Inflammatory macrophage (primary cell): ENCODE measurements at places on chromosomes 12 and 14.

GRCh38 chr12:3792623-3793288, 39.8 kb upstream of the CRACR2A start:
- no peak for DNase-seq

- no peak for DNase-seq
Measured at GRCh38 chr12:14854586-14855183, 11.4 kb upstream of the ART4 start.

- DNase-seq = peak; percentile 8
Measured at GRCh38 chr12:65121049-65121955, at the start of gene WIF1. WIF1 (minus strand) TSS chr12:65121305; CDS start chr12:65121191, 114 bp downstream.

GRCh38 chr14:80792771-80793170, 148.8 kb downstream of the CEP128 start:
- DNase-seq = no peak

- no peak for DNase-seq
Measured at GRCh38 chr14:71607056-71607455, 325.2 kb upstream of the RGS6 start.

DNA sequence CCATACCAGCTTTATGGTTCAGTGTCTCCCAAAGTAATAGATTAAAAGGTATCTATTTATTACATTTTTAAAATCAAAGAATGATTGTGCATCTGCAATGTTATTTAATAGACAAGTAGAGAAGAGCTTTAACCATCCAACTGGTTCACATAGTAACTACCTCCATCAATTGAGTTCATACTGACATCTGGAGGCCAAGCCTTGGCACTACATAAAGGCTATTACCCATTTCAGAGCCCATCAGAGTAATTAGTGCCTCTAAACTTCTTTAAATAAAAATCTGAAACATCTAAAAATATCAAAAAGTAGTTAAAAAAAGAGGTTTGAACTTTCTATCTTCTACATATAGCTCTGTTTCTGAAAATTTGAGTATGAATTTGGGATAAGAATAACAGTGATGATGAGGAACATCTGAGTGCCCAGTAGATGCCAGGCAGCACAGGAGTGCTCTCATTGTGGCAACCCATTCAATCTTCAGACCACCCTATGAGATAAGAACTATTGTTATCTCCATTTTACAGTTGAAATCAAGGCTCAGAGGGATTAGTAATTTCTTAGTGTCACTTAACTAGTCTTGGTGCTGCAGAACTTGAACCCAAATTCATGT, 132.9 kb upstream of the DAAM1 start:
- peak; percentile 43 for DNase-seq

GRCh38 chr14:64501411-64502171, 2.0 kb downstream of the ZBTB25 start:
- peak; percentile 17 for DNase-seq

GRCh38 chr12:95736631-95737030, 53.9 kb downstream of the NTN4 start:
- DNase-seq = no peak

GRCh38 chr12:116448165-116448739, 110.9 kb upstream of the MAP1LC3B2 start:
- DNase-seq = no peak

- no peak for DNase-seq
Measured at GRCh38 chr14:95784137-95784536, 70.2 kb upstream of the TCL1A start.

- peak; percentile 13 for DNase-seq
Measured at GRCh38 chr14:31449971-31450610, 7.2 kb downstream of the DTD2 start.

- DNase-seq = peak; percentile 2
Measured at GRCh38 chr12:40225337-40225983, 663 bp downstream of the LRRK2 start.

DNA sequence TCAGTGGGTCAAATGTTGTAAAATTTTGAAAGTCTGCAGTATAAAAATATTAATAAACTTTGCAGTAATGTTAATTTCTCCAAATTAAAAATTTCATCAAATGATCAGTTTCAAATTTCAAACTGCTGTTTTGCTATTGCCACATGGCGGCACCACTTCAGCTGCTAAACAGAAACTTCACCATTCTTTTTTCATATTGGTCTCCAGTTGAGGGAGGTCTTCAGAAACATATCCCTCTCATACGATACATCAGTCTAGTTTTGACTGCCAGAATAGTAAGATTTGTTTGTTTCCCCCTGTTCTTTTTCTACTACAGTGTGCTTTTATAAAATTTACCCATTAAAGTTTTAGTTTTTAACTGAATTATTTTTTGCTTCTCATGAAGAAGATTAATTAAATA, 4.2 kb upstream of the TRHDE start:
- DNase-seq = no peak

DNA sequence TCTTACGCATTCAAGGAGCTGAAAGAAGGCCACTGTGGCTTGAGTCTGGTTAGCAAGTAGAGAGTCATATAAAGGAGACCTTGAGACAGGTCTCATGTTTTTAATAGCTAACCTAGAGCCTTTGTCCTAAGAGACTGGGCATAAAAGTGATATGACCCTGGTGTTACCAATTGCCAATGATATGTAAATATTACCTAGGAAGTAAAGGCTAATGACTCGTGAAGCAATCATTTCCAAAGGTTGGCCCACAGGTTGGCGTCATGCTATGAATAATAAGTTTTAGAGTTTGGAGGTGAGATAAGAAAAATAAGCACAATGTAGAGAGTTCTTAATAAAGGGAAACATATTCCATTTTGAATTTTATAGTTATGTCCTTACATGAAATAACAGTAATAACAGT, 116.6 kb upstream of the PLEKHA5 start:
- DNase-seq = no peak

DNA sequence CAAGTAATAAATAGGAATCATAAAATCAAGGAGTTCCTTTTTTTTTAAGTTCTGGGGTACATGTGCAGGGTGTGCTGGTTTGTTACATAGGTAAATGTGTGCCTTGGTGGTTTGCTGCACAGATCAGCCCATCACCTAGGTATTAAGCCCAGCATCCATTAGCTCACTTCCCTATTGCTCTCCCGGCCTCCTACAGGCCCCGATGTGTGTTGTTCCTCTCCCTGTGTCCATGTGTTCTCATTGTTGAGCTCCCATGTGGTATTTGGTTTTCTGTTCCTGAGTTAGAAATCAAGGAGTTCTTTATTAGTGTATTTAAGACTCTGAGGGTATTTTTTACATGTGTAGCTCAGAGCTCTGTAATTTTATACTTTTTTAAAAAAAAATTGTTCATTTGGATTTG, 86.0 kb downstream of the SCFD1 start:
- no peak for DNase-seq

- DNase-seq = peak; percentile 73
Measured at GRCh38 chr12:113413488-113413939, 8.7 kb upstream of the SDSL start.

DNA sequence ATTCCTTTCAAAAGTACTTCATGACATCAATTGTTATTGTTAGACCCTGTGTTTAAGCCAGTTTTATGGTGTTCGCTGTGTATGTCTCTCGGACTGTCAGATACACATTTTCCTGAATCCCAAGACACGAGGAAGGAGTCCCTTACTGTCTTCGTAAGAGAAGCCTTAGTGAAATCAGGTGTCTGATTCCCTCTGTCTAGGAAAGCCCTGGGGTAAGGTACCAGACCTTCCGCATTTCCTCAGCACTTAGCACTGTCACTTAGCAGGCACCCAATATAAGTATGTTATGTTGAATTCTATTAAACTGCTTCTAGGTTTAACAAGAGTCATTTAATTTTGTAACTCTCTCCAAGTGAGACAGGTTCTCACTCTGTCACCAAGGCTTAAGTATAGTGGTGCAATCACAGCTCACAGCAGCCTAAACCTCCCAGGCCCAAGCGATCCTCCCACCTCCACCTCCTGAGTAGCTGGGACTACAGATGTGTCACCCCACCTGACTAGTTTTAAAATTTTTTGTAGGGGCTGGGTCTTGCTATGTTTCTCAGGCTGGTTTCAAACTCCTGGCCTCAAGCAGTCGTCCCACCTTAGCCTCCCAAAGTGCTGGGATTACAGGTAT, 111.0 kb downstream of the BBS10 start:
- no peak for DNase-seq

DNA sequence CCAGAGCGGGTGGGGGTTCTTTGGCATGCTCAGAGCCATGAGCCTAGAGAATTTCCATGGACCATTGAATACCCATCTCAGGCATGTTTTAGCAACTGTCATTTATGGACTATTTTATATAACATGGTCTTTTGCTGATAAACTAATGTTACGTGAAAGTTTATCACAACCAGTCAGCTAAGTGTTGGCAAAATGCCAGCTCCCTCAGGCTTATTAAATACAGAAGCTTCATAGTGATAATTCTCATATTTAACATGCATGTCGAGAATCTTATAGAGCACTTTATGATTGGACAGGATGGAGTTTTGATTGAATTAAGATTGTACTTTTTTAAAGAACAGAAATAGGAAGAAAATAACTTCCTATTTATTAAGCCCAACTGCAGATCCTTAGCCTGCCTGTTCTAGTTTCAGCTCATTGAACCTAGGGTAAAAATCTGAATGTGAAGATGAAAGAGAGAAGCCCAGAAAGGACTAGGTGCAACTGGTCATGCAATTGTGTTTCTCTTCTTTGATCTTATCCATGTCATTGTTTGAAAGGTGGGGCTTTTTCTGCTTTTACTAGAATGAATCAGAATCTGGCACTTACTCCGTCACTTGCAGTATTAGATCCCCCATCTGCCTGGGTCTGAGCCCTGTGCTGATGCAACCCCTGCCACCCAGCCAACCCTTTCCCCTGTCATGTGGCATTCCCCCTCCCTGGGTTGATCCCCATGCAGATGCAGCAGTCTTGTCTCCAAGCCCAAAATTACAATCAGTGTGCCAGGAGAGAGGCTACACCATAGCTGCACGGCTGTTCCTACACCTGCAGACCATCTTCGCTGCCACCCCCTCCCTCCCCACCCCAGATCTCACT, 134.6 kb upstream of the EVL start:
- DNase-seq = no peak

GRCh38 chr12:25957793-25958427, 572 bp upstream of the RASSF8 start:
- peak; percentile 7 for DNase-seq

DNA sequence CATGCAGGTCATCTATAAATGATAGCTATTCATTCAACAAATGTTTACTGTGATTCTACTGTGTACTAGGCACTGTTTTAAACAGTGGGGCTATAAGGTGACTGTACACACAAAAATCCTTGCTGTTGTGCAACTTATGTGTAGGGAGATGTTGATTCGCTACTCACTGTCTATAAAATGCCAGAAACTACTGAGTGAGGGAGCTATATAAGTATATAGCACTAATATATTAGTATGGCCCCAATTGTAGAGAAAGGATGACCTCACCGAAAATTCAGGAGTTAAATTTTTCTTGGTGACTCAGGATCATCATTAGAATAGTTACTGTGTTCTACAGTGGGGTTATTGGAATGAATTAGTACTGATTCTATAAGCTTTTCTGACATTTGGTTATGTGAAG, 117.4 kb downstream of the TGFB3 start:
- no peak for DNase-seq

DNA sequence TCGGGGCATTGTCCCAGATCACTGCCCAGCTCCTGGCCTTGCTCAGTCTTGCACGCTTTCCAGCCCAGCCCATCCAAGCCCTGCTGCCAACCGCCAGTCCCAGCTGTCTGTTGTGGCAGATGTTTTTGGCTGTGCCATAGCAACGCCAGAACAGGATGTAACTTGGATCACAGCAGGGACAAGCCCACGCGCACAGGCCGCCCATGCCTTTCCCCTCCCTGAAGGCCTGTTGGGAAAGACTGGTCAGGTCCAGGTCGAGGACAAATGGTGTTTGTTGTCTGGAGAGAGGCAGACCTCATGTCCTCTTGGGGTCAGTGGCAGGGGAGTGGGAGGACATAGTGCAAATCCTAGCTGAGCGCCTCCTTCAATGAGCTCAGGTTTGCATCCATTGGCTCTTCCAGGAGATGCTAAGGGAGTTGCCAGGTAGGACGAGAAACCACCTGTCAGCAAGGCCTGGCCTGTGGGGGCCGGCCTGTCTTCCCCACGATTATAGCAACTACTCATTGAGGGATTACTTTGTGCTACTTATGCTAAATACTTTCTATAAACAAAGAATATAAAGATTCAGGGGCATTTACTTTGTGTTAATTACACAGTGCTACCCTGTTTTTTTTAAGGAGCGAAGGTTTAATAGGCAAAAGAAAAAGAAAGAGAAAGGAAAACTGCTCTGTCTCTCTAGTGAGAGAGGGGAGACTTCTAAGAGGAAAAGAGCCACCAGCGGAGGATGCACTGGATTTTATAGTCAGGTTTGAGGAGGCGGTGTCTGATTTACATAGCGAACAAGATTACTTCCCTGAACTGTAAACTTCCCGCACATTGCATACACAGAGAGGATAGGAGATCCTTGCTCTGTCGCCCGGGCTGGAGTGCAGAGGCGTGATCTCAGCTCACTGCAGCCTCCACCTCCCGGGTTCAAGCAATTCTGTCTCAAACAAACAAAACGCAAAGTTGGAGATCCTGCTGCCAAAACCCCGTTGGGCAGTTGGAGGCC, 42.8 kb upstream of the CORO1C start:
- DNase-seq = peak; percentile 93

DNA sequence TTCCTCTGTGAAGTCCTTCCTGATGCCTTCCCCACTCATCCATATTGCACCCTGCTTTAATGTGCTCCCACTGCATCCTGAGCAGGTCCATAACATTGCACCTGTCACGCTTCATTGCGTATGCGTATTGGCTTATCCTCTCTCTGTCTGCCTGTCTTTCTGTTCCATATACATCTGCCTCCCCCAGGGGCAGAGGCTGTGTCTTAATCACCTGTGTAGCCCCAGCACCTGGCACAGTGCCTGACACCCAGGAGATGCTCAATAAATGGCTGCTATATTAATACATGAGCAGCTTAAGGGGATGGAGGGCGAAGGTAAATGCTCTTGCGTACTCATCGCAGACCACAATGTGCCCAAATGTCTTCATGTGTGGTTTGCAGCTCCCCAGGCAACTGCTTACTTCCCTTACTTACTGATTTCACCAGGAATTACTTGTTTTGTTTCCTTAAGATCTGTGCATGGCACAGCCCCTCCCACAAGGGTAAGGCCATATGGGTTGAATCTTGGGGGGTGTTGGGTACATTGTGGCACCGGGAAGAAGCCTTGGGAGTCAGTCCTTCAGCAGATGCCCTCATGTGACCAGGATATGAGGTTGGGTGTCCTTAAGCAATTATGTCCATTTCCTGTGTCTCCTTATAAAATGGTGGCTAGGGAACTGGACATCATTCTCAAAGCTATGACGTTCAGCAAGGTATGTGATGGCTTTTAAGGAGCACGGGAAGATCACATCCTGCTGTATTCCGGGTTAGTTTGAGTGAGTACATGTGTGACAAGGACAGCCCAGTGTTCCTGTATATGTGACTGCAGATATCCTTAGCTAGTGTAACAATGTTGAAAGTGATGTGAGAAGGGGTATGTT, 848 bp upstream of the CPNE6 start:
- no peak for DNase-seq
